ENCODE measurements at places on chromosomes 7 and 10. TPM values are rescaled to one million over a fixed set of nuclear protein-coding genes. Genes with fewer than 3 reads are reported as not detected.

DNA sequence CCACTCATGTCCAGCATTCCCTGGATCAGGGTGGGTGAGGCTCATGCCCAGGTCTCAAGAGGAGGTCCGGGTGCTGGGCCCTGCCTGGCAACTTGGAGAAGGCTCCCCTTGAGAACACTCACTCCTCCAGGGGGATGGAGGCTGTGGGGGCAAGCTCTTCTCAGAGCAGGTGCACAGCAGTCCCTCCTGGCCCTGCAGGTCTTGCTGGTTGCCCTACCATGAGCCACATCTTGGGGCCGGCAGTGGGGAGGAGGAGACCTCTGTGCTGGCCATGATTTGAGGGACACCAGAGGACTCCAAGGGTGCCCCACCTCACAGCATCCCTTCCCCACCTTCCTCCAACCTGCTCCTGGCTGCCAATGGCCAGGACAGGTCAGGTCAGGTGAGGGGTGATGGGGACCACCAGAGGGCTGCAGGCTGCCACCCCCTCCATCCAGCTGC is 87.4 kb upstream of the RET start:
- DNase-seq, result no peak

- no peak for DNase-seq
Measured at GRCh38 chr7:136640977-136641376, 227.5 kb upstream of the CHRM2 start.

DNA sequence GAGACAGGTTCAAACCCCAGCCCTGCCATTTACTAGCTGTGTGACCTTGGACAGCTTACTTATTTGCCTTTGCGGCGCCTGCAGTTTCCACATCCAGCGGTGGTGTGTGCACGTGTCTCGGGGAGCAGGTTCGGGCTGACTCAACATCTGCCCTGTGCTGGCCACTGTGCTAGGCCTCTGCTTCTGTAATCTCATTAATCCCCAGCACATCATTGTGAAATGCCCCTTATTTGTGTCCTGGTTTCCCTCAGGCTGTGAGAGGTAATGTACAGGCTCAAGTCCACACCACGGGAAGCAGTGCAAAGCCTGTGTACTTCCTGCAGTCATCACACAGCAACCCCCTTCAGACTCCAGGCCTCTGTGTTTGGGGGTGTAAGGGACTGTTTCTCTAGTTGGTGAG is 285.7 kb downstream of the RPS24 start:
- no peak for DNase-seq

DNA sequence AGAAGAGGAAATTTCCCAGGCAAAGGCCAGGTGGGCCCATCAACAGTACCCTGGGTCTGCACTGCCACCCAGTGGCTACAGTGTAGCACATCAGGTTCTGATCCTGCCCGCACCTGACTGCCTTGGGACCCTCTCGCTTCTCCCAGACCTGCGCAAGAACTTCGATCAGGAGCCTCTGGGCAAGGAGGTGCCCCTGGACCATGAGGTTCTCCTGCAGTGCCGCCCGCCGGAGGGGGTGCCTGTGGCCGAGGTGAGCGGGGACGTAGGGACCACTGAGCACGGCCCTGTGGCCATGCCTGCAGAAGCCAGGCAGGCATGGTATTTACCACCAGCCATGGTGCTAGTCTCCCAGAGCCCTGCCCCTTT is 33.9 kb upstream of the SLC29A3 start:
- no peak for DNase-seq

The CCL24 gene
- total RNA-seq, result not detected

GRCh38 chr10:128300290-128300824 is 174.1 kb upstream of the MKI67 start:
- DNase-seq, result no peak

- no peak for DNase-seq
Measured at GRCh38 chr10:130631142-130632096, 495.2 kb downstream of the GLRX3 start.

DNA sequence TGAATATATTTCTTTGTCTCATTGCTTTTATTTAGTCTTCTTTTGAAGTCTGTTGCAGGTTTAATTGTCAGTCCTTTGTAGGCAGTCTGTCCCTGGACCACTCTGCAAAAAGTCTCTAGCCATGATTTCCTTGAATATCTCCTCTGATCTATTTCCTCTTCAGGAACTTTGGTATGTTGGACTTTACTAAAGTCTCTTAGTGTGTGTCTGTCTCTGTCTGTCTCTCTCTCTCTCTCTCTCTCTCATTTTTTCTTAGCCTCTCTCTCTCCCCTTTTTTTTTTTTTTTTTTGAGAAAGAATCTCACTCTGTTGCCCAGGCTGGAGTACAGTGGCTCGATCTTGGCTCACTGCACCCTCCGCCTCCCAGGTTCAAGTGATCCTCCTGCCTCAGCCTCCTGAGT is 57.5 kb downstream of the ADD3 start:
- DNase-seq, result no peak

- peak; percentile 25 for DNase-seq
Measured at GRCh38 chr10:77609781-77610272, 27.8 kb downstream of the KCNMA1 start.

The TMEM176B gene
- total RNA-seq, result 0.36 TPM

GRCh38 chr10:71963351-71964097 is 671 bp upstream of the CHST3 start:
- no peak for DNase-seq

GRCh38 chr10:21668831-21669230 is 134.8 kb downstream of the MLLT10 start:
- no peak for DNase-seq

The SUN3 gene
- not detected for total RNA-seq

- DNase-seq, result no peak
Measured at GRCh38 chr10:47401874-47402640, 18.0 kb upstream of the ZNF488 start.

The POLR2J2 gene
- 11.4 TPM for total RNA-seq

The TMEM178B gene
- total RNA-seq, result 0.03 TPM

GRCh38 chr10:88608780-88609179 is 22.2 kb downstream of the LIPJ start:
- DNase-seq, result no peak

GRCh38 chr10:33813415-33813814 is 478.9 kb upstream of the NRP1 start:
- DNase-seq, result no peak

DNA sequence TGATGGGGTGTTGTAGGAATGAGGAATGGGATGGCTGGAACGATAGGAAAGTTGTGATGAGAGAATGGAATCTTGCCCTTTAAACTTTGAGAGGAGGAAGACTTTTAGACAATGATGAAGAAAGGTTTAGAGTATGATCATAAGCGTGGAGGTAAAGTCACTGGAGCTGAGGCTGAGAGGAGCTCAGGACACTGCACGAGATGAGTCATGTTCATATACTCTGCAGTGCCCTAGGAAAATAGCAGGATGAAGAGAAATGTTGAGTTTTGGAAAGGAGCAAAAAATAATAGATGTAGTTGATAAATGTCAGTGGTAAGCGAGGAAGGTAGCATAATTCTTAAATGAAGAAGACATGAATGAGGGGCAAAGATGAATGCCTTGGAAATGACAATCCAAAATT is 28.3 kb upstream of the CUL1 start:
- DNase-seq, result no peak

- no peak for DNase-seq
Measured at GRCh38 chr7:99008921-99009530, 130.7 kb downstream of the TRRAP start.

DNA sequence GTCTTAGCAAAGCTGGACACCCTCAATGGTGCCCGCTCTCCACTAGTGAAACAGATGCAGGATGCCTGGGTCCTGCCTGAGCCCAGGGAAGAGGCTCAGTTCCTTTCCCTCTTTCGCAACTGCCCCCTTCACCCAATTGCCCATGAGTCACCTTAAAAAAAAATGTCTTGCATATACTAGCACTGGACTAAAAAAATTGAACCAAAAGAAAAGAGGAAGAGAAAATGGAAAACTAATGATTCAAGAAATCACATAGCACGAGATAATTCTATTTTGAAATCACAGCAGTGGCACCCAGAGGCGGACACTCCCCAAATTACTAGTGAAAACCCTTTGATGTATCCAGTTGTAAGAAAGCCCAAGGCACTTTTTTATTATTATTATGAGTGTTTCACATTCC is 972.5 kb downstream of the LRMDA start:
- DNase-seq, result no peak

The GAD2 gene
- not detected for total RNA-seq

DNA sequence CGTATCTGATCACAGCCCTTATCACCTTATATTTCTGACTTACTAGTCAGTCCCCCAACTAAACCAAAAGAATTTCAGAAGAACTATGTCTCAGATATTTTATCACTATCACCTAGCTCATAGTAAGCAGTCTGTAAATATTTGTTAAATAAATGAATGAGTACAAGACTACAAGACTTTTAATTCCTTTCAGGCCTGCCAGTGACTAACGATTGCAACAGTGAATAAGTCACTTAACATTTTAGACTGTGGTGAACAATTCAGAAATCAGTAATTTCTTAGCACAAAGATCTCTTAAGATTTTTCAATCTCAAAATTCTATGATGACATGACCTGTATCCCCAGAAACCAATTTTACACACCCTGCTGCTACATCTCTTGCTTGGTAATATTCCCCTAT is 162.2 kb downstream of the IMMP2L start:
- DNase-seq, result no peak

GRCh38 chr10:119896937-119897770 is 4.6 kb downstream of the SEC23IP start:
- no peak for DNase-seq

- peak; percentile 47 for DNase-seq
Measured at GRCh38 chr10:87861566-87861952, 1.8 kb downstream of the KLLN start.

DNA sequence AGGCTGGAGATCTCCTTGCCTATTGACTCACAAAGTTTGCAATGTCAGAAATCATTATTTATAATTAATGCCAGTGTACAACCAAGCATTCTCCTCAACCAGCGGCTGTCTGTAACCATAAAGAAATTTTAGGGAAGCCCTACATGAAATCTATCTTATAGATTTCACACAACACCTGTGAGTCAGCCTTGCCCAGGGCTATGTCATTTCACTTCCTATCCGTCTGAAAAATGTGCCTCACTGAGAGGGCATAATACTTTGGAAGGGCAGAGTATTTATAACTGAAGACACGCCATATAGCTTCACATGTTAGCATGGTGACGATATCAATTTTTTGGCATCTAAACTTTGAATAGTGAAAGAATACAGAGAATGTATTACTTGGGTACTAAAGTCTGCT is 296.6 kb upstream of the ETV1 start:
- DNase-seq, result no peak

- DNase-seq, result no peak
Measured at GRCh38 chr7:101241015-101241363, 3.4 kb upstream of the CLDN15 start.

- no peak for DNase-seq
Measured at GRCh38 chr7:139431010-139431409, 52.5 kb downstream of the KLRG2 start.

The ACSL5 gene
- 40.3 TPM for total RNA-seq

Measured in GM12878 (cell line).